Calu3 (cell line): ENCODE measurements at places on chromosomes 12 and 14. TPM values are rescaled to one million over a fixed set of nuclear protein-coding genes. Genes with fewer than 3 reads are reported as not detected.
A peak's percentile ranks its signal among the peaks of the same experiment; 100 is the strongest.

GRCh38 chr14:72264716-72265115, 332.5 kb downstream of the RGS6 start:
- DNase-seq, result no peak

The ZDHHC22 gene
- total RNA-seq, result not detected in 2 replicates

The PIWIL1 gene
- total RNA-seq, result not detected in 2 replicates

- DNase-seq, result no peak
Measured at GRCh38 chr12:107783406-107784376, 9.2 kb downstream of the ASCL4 start.

DNA sequence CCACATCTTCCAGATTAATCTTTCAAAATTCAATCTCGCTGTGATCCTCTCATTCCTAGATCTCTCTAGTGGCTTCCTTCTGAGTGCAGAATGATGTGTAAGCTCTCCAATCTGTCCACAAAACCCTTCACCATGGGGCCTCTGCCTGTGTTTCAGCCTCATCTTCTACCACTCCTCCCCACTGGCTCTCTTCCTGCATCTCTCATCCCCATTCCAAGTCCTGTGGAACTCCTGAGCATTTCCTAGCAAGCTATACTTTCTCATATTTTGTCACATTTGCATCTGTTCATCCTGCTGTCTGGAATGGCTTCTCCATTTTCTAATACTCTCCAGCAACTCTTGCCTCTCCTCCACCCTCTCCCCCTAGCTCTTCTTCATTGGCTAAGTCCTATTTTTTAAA, 242.0 kb upstream of the DAAM1 start:
- DNase-seq, result no peak

DNA sequence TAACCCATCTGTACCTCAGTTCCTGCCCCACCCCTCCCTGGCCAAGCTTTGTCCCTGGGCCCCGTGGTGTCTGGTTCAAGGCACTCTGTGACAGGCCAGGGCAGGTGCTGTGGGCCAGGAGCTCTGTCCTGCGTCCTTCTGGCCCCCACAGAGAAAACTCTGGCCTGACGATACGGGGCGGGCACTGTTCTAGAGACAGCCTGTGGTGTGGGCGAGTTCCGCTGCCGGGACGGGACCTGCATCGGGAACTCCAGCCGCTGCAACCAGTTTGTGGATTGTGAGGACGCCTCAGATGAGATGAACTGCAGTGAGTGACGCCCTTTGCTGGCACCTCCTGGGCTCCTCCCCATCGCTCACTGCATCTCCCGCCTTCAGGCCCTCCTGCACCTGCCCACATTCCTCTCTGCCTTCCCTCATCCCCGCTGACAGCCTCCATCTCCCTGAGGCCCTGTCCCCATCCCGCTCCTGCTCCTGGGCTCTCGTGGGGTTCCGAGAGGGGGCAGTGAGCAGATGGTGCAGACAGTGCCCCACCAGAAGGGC, 22.8 kb upstream of the NXPH4 start:
- DNase-seq, result no peak

- DNase-seq, result no peak
Measured at GRCh38 chr14:100115236-100115635, 44.2 kb downstream of the DEGS2 start.

The ABCD2 gene
- not detected in 2 replicates for total RNA-seq

The EPYC gene
- total RNA-seq, result not detected in 2 replicates

The CLEC4C gene
- not detected in 2 replicates for total RNA-seq

GRCh38 chr14:79809849-79810612, 401.3 kb downstream of the DIO2 start:
- DNase-seq, result peak; percentile 30

DNA sequence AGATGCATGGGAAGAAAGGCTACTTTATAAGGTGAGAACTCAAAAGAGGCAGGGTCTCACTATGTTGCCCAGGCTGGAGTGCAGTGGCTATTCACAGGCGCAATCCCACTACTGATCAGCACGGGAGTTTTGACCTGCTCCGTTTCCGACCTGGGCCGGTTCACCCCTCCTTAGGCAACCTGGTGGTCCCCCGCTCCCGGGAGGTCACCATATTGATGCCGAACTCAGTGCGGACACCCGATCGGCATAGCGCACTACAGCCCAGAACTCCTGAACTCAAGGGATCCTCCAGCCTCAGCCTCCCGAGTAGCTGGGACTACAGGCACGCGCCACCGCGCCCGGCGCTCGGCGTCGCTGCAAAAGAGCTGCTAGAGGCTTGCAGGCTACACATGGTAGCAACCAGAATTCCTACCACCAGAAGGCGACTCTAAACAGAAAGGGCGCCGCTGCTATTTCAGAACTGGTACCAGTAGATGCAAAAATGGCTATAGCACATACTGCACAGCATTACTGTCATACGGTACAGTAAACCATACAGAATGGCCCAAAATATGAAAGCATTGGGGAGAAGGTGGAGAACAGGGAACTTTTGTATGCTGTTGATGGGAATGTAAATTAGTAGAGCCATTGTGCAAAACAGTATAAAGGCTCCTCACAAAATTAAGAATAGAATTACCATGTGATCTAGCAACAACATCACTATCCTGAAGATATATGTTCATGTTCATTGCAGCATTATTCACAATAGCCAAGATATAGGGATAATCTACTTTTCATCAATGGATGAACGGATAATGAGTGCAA, 1.2 kb upstream of the NEMF start:
- peak; percentile 84 for DNase-seq

The RAB3IP gene
- total RNA-seq, result 101 TPM in 2 replicates
